AG09319 (cell line): ENCODE measurements at places on chromosomes 16 and 17.

- no peak for DNase-seq
Observed at GRCh38 chr17:77214743-77215142, 74.0 kb downstream of the SEC14L1 start.

GRCh38 chr17:37158290-37158689 lies 209.5 kb downstream of the AATF start:
- DNase-seq = no peak

GRCh38 chr16:74626741-74627416 lies 20.0 kb upstream of the GLG1 start:
- DNase-seq = no peak

DNA sequence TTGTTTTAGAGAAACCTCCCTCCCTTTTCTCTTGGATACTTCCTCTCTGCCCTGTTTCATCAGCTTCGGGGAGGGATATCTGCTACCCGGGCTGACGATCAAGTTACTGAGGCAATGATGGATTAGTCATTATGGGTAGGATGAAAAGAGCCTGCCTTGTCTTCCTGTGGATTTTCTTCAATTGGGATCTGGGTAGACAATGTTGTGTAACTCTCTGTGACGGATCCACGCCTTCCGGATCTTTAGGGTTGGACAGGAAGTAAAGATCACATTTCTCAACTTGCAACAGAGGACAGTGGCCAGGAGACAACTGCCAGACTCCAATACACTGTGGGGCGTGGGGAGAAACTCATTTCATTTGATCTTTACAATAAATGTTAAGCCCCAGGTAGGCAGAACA lies 11.3 kb upstream of the CHST6 start:
- peak; percentile 86 for DNase-seq

DNA sequence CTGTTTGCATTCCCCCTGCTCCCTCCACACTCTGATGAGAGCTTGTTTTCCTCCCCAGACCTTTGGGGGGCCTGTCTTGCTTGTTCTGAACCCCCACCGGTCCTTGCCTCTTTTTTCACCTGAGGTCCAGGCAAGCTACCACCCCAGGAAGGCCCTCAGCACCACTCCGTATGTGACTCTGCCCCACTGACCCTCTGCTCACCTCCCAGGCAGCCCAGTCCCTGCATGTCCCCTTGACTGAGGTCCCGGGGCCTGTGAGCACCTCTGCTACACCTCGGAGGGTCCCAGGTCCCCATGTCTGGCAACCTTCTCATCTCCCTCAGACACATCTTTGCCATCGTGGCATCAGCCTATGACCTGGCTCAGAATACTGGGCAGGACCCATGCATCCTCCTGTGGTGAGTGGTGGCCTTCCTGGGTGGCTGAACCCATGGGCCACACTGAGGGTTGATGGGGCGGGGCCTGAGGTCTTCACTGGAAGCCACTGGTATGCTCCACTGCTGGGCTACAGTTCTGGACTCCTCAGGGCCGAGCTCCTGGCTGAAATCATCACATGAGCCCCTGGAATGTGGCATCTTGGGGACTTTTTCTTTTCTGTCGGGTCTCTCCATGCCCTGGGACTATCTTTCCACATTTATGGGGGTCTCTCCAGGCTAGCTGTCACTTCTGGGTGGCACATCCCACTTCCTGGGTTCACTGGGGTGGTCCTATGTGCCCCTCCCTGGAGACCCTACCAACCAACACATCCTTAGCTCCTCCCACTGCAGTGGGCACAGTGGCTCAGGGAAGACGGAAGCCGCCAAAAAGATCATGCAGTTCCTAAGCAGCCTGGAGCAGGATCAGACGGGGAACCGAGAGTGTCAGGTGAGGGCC lies 3.5 kb downstream of the MYO15B start:
- no peak for DNase-seq

DNA sequence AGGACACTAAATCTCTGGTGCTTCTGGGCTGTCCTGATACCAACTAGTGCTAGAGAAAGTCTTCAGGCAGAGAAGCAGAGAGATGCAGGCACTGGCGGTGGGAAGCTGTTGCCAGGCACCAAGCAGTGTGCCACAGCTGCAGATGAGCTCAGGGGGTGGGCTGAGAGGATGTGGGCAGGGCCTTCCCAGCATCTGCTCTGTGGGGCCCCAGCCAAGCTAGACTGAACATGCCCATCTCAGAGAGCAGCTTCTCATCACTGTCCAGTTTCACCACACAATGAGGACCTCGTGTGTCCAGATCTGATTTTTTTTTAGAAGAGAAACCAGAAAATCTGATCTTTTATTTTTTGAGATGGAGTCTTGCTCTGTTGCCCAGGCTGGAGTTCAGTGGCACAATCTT lies 17.1 kb downstream of the PSKH1 start:
- DNase-seq = peak; percentile 42

GRCh38 chr17:78472035-78472905 lies 93.8 kb downstream of the PGS1 start:
- DNase-seq = no peak

DNA sequence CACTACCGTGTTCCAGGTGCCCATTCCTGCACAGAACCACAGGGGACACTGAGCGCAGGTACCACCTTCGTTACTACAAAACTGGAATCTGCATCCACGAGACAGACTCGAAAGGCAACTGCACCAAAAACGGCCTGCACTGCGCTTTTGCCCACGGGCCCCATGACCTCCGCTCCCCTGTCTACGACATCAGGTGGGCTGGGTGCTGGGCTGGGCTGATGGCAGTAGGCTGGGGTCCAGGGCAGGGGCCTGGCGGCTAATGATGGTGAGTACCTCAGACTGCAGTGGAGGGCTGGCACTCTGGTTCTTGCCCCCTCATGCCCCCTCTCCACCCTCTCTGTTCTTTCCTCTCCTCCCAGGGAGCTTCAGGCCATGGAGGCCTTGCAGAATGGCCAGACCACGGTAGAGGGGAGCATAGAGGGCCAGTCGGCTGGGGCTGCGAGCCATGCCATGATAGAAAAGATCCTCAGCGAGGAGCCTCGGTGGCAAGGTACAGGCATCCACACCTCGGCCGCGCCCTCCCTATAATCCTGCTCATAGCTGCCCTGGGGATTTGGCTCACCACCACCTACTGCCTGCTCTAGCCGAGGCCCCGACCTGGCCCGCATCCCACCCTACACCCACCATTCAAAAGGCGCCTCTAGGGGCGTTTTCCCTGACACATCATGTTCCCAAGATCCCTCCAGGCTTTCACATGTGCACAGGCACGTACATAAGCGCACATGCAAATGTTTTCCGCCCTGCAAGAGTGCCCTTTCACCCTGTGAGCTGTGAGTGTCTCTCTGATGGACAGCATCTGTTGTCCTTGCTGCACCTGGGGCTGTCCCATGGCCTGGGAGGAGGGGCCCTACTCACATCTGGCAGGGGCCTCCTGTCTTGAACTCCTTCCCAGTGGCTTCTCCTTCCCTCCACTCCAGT lies 27.7 kb downstream of the UNK start:
- no peak for DNase-seq

DNA sequence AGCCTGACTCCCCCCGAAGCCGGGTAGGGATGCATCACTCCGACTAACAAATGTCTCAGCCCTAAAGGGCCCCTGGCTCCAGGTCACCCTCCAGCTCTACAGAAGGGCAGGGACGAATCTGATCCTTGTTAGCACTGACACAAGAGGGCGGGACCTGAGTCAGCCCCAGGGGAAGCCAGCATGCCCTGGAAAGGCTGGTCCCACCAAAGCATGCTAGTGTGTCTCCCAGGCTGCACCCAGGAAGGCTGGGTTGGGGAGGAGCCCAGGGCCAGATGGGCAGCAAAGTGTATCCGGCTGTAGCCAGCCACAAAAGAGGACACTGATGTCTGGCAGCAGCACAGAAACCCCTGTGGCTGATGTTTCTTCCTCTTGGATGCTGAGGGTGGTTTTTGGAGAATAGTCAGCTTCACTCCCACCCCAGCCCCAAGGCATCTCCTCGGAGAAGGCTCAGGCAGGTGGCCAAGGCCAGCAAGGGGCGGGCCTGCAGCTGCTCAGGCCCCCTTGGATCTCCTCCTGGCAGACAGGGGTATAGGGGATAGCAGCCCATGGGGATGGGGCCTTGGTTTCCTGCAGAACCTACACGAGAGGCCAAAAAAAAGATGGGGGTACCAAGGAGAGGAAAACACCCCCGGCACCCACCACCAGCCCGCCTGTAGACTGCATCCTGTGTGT lies 11.0 kb downstream of the NATD1 start:
- no peak for DNase-seq

- no peak for DNase-seq
Observed at GRCh38 chr17:66691644-66692420, 143.1 kb upstream of the CACNG5 start.

DNA sequence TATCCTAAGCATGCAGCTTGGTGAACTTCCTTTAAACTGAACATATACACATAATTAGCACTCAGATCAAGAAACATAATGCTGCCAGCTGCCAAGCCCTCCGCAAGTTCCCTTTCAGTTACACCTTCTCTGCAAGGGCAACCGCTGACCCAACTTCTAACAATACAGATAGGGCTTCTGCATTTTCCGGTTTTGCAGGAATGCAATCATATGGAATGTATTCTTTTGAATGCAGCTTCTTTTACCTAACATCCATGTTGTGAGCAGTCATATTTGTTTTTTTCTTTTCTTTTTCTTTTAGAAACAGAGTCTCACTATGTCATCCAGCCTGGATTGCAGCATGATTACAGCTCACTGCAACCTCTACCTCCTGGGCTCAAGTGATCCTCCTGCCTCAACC lies 110.7 kb downstream of the GSG1L start:
- DNase-seq = no peak

DNA sequence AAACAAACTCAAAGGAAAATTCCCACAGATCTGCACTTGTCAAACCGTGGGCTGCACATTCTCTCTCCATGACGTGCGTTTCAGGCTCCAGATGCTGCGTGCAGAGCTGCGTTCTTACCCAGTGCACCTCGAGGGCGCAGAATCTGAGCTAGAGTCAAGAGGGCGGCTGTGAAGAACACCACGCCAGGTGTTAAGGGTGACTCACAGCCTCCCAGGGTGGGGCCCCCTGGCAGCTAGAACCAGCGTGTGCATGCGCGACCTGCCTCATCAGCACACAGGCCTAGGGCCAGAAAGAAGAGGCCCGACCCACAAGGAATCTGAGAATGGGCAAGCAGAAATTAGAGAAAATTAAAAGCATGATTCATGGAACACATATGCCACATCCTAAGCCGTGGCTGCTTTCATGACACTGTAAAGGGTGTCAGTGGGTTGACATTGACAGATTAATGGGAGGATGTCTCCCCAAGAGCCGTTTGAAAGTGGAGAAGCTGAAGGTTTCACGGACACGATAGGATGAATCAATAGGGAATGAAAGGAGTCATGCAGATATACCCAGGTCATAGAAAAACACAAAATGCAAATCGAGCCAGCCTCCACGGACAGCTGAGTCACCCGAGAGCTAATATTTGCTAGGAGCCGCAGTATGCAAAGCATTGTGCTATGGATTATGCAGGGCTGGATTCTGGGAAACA lies 29.0 kb downstream of the MARCHF10 start:
- peak; percentile 82 for DNase-seq

- DNase-seq = no peak
Observed at GRCh38 chr17:72705905-72706395, 386.5 kb downstream of the SLC39A11 start.

- DNase-seq = no peak
Observed at GRCh38 chr16:63717806-63718205, 1404.1 kb downstream of the CDH11 start.

GRCh38 chr17:37791447-37792399 lies 46.9 kb upstream of the HNF1B start:
- peak; percentile 5 for DNase-seq

DNA sequence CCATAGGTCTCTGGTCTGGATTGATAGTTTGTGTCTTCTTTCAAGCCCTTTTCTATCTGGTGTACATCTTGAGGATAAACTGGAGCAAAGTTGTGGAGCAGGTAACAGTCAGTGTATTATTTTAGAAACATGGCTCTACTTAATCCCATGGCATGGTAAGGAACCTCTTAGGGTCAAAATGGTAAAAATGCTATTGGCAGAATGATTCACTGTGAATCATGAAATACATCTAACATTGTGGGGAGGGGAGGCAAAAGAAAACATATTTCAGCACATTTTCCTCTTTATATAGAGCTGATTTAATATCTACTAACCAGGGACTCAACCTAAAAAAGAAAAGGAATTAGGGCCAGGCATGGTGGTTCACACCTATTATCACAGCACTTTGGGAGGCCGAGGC lies 17.9 kb upstream of the ALDH3A2 start:
- DNase-seq = no peak

DNA sequence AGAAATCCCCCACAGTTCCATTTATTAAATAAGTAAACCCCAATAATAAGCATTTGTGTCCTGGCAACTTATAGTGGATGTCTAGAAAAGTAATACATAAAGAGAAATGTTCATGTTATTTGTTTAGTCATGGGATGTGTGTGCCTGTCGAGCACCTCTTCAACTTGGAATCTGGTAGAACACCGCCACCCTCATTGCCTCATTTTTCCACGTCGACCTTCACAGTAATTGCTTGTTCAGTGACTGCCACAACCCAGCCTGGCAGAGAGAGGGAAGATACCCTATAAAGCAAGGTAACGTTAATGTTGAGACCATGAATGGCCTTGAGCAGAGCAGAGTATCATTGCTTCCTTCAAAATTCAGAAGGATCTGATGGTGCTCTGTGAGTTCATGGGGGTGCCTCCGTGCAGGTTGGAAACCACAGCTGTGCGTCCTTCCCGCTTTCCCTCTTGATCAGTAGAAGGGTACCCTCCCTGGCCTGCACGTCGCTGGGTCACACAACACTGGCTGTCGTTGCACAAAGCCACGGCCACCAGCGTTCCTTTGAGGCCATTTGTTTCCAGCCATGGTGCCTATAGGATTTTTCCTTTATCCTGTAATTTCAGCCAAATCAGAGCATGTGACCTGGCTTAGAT lies 3.7 kb upstream of the DNASE1 start:
- no peak for DNase-seq

DNA sequence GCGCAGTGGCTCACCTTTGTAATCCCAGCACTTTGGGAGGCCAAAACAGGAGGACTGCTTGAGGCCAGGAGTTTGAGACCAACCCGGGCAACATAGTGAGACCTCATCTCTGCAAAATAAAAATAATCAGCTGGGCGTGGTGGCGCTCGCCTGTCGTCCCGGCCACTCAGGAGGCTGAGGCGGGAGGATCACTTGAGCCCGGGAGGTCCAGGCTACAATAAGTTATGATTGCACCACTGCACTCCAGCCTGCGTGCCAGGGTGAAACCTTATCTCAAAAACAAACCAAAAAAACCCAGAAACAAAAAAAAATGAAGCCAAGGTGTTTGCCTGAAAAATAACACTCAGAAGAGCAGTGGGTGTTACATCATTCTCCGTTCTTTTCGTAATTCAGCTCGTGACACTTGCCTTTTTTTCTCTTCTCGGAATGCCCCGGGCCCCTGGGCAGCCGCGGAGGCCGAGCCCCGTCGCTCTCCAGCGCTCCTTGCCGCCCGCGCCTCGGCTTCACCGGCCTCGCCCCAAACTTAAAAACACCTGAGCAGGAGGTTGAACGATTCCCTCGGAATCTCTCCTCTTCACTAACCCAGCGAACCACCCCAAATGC lies 17.0 kb downstream of the PRCD start:
- no peak for DNase-seq

GRCh38 chr16:54284319-54284930 lies 2.2 kb downstream of the IRX3 start:
- no peak for DNase-seq
